GOT3 (cell line): ENCODE measurements at places on chromosomes 6 and 20.

- DNase-seq = no peak
Observed at GRCh38 chr20:62159839-62160238, 16.3 kb downstream of the SS18L1 start.

GRCh38 chr6:40732878-40733277 is 145.7 kb upstream of the LRFN2 start:
- no peak for DNase-seq

DNA sequence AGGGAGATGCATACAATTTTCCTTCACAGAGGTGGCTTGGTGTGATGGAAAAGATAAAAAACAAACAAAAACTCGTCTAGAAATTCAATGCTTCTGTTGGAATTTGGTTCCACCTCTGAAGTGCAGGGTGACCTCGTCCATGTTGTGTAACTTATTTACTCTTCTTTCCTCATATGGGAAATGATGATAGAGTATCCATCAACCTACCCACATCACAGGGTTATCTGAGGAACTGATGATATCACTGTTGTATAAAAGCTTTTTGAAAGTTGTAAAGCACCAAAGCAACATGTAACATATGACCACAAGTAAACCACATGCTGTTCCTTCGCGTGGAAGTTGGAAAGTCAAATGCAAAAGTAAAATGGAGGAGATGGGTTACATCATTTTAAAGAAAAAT is 212.0 kb upstream of the SGK1 start:
- DNase-seq = no peak

- no peak for DNase-seq
Observed at GRCh38 chr20:31607640-31608250, 2.7 kb downstream of the ID1 start.

DNA sequence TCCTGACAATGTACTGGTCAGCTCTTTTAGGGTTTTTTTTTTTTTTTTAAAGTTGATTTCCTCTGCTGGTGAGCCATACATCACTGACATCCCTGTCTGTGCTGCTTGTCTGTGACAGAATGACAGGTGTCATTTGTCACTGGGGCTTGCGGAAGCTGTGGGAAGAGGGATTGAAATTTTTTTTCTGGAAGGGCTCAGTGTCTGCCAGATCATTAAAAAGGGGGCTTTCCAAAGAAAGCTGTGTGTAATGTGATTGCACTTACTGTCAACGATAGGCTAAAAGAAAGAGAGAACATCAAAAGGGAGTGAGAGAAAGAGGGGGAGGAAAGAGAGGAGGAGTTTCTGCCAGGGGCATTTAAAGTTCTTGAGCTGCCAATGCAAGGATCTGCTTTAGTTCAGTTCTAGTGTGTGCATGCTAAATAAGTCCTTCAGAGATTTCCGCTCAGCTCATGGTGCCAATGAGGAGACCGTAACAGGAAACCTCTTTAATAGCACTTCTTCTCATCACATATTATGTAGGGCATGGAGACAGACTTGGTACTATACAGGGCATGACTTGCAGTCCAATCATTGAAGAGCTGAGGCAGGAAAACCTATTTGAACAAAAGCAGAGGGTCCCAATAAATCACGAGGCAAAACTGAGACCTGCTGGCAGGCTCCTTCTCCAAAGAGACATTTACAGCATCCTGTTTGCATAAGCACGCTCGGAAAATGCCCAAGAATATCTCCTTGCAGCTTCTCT is 177.2 kb downstream of the TSHZ2 start:
- no peak for DNase-seq

GRCh38 chr20:37995856-37996605 is 37.2 kb downstream of the TTI1 start:
- DNase-seq = no peak
